Amniotic stem cell (primary cell): ENCODE measurements at places on chromosomes 5 and 9.

DNA sequence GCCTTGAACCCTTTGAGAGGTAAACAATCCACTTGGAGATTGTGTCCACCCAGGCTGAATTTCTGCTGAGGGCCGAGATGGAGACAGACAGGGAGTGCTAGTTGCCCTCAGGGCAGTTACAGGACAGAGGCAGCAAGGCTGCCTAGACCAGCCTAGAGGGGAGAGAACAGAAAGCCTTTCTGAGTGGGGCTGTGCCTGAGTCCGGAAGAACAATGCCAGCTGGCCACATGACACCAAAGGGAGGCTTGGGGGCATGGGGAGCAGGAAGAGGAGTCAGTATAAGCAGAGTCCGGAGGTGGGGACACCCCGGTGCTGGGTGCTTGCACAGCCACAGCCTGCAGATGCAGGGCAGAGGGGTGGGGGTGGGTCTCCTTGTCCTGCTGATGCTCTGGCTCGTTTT lies 145.7 kb downstream of the CFAP90 start:
- no peak for DNase-seq

- no peak for DNase-seq
Measured at GRCh38 chr9:121731919-121732318, 80.5 kb downstream of the DAB2IP start.

- DNase-seq, result no peak
Measured at GRCh38 chr5:165333623-165334022, 1828.2 kb downstream of the MAT2B start.

DNA sequence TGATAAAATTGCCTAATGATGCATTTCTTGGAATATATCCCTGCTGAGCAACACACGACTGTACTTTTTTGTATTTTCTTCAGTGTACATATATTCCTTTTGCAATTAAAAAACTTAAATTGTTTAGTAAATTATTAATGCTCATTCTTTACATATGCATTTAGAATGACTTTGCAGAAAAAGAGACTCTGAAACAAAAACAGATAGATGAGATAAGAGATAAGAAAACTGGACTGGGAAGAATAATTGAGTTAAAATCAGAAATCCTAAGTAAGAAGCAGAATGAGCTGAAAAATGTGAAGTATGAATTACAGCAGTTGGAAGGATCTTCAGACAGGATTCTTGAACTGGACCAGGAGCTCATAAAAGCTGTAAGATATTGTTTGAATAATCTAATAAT lies 32.7 kb downstream of the RAD50 start:
- no peak for DNase-seq

GRCh38 chr5:138874771-138875551 lies at the start of gene LRRTM2:
Gene LRRTM2 (minus strand): TSS chr5:138875335. CDS start chr5:138874911, 424 bp downstream.
- DNase-seq, result peak; percentile 69

GRCh38 chr9:113343732-113344231 lies 3.7 kb upstream of the WDR31 start:
- DNase-seq, result no peak

DNA sequence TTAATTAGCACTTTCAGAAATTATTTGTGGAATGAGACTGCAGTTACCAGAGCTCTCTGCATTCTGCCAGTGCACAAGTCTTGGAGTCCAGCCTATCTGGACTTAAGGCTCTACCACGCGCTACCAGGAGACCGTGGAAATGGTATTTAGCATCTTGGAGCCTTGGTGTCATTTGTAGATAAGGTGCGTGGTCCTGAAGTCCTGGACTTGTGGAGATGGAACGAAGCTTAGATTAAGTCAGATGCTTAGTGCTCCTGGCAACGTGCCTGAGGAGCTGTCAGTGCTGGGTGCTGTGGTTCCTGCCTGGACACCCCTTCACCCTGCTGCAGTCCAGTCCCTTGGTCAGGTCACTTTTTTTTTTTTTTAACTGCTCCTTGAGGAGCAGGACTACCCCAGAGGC lies 59.7 kb downstream of the RCL1 start:
- DNase-seq, result no peak

DNA sequence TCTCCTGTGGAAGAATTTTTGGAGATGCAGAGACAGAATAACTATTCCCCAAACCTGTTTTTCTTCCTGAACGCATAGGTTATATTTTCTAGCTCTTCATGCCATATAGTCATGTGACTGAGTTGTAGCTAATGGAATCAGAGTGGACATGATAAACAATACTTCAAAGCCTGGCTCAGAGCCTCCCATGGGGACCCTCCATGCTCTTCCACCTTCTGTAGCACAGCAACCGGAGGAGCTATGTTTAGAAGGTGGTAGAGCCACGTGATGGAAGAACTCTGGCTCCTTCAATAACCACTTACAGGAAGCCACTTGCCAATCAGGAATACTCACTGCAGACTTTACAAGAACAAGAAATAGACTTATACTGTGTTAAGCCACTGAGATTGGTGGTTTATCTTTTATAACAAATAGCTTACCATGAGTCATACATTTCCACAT lies 39.2 kb downstream of the NADK2 start:
- no peak for DNase-seq

DNA sequence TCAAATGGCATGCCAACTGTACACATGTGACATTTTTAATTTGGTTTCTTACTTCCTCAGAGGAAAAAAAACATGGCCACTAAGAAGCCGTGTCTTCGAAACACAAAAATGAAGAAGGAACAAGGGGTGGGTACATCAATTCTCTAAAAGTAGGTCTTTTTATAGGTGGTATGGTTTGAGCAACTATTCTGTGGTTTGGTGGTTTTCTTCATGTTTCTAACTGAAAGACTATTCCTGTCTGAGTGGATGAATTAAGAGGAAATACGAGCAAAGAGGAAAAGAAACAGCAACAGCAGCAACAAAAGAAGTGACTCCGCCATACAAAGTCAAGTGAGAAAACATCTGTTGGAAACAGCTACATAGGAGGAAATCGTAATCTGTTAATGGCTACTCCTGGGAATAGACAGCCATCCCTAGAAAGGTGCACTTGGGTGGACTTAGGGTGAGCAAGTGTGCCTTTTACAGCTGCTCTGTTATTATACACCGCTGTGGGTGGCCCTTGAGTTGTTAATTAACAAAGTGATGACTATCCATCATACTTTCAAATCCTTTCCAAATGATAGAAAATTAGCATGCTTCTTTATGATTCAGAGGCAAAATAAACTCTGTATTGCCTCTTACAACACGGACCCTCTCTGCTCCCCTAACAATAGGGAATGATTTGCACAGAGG lies 575.8 kb downstream of the TLE1 start:
- DNase-seq, result no peak

DNA sequence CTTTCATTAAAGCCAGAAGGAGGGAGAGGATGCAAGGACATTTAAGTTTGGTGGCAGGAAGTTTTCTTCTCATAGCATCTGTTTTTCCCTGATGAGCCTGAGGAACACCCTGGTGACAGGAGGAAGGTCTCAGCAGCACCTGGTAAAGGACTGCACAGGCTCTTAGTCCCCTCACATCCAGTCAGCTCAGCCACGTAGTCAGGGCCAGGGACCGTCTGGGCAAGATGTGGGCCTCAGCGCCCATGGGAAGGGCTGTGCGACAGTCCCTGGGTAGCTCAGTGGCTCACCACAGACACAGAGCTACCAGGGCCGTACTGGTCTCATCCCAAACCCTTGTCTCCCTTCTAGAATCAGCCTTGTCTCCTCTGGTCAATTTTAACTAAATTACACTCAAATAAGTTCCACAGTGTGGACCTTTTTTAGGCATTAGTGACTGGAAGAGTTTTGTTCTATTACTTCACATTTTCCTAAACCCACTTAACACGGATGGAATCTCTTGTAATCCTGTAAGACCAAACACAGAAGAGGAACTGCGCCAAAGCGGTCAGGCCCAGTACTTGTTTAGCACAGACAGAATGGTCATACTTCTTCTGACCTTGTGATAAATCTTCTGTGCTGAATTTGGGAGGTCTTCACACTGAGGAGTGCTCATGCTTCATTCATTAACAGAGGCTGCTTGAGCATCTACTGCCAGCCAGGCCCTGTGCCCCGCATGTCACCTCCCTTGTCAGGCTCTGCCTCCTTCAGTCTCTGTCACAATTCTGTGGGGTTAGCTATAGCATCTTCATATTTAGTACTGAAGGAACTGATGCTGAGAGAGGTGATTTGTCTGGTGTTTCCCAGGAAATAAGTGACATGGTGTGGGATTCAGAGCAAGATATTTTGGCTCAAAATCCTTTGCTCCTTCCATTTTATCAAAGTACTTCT lies 91.4 kb downstream of the ANGPTL2 start:
- no peak for DNase-seq

DNA sequence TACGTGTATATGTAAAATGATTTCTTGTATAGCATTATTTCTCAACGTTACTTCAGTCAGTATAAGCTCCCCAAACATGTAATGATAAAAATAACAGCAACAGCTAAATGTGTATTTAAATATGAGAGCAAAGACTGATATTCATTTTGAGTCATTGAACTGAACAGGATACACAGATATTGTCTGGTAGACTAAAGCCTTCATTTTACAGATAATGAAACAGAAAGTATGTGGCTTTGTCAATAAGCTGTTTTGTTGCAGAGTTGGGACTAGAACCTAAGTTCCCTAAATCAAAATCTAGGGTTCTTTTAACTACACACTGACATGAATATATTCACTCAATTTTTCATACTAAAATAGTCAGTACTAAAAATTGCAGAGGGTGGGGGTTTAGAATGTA lies 80.4 kb upstream of the MARCHF11 start:
- DNase-seq, result no peak

DNA sequence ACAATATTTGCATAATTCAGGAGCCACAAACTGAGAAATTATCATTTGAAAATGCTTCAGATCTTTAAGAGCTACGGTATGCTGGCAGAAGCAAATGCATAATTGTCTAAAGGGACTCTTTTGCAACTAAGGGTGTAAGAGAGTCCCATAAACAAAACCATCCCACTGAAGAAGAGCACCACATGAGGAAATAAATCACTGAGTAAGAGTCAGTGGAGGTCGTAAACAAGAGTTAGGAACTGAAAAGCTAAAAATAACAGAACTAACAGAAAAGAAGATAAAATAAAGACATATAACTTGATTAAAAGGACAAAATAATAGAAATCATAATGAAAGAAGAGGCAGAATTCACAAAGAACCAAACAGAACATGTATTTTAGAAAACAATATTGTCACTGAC lies 3.5 kb upstream of the SMC2 start:
- no peak for DNase-seq

GRCh38 chr9:137372693-137373610 lies 50.0 kb downstream of the EXD3 start:
- DNase-seq, result no peak

- DNase-seq, result no peak
Measured at GRCh38 chr5:97056263-97056662, 86.1 kb downstream of the LIX1 start.

DNA sequence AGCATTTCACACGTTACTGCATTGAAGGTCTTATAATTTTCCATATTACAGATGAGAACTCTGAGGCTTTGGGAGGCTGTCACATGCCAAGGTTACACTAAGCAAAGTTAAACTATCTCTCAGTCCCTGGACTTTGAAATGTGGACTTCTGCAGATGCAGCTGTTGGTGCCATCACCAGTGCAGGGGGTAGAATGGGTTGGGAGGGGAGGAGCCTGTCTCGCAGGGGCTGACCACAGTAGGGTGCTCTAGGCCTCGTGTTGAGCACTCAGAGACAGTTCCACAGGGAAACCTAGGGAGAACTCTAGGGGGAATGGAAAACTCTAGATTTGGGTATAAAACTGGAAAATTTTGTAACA lies 220.9 kb downstream of the MAPKAP1 start:
- no peak for DNase-seq

DNA sequence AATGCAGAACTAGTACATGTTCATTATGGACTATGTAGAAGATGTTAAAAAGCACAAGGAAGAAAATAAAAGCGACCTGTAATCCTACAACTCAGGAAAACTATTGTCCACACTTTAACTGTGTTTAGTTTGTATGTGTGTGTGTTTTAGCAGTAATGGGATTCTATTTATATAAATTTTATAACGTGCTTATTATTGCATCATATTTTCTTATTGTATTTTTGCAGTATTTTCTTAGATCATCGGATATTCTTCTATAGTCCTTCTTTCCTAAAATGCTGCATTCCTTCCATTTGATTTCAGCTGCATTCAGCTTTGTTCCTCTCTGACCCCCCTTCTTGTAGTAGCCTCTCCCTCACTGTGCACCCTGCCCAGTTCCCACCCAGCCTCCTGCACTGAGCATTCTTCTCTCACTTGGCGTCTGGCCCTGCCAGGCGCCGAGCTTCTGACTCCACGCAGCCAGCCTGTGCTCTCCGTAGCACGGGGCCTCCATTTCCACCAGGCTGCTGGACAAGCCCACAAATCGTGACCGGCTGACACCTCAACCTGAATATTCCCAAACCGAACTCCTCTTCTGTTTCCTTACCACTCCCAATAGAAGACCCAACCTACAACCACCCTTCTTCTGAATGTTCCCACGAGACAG lies 39.9 kb downstream of the MVB12B start:
- DNase-seq, result no peak

DNA sequence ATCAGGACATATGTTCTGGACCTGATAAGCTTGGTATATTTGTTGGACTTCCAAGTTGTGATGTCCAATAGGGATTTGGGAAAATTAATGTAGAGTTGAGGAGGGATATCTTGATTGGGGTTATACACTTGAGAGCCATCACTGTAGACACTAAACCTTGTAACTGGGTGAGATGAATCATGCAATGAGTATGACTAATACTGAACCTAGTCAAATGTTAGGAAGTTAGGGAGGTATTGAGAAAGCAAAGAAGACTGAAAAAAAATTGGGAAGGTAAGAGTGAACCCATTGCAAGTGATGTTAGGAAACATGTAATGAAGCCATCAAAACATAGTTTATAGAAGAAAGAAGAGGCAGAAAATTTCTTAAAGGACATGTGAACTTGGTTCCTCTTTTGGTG lies 668.4 kb upstream of the CDH9 start:
- no peak for DNase-seq

DNA sequence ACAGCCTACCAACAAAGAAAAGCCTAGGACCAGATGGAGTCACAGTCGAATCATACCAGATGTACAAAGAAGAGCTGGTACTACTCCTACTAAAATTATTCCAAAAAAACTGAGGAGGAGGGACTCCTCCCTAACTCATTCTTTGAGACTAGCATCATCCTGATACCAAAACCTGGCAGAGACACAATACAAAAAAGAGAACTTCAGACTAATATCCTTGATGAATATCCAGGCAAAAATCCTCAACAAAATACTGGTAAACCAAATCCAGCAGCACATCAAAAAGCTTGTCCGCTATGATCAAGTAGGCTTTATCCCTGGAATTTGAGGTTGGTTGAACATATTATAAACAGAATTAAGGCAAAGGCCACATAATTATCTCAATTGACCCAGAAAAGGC lies 900.4 kb upstream of the ARRDC3 start:
- no peak for DNase-seq
